ENCODE measurements at places on chromosomes 13 and 19.

- DNase-seq = no peak
Measured at GRCh38 chr19:4103080-4103433, 20.9 kb downstream of the MAP2K2 start.

GRCh38 chr13:51785712-51786424 is 18.1 kb downstream of the DHRS12 start:
- DNase-seq = no peak

- no peak for DNase-seq
Measured at GRCh38 chr19:30593356-30593755, 221.2 kb downstream of the ZNF536 start.

- no peak for DNase-seq
Measured at GRCh38 chr19:31307071-31307669, 42.1 kb downstream of the TSHZ3 start.

DNA sequence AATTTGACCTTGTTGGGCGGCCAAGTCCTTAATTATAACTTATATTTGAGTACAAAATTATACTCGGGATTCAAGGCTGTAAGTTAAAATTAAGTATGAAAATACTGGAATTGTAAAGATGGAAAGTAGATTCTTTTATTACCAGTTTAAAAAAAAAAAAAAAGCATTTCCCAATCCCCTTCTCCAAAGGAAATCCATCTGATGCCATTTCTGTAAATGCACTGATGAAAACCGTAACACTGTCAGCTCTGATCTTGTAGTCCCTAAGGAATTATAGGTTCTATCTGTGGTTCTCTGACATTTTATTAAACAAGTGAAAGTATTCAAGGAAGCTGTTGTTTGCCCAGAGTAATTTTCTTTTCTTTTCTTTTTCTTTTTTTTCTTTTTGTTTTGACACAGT is 41.6 kb upstream of the HNRNPA1L2 start:
- no peak for DNase-seq
